ENCODE measurements at places on chromosomes 5 and 9.

GRCh38 chr5:133514456-133514855 lies 97.9 kb downstream of the FSTL4 start:
- H3K4me1 ChIP-seq = no peaks in the 10 kb centered on the region
- peaks cover 17% of the 10 kb centered on the region for H3K27me3 ChIP-seq
- no peak overlapping the region for H3K27ac ChIP-seq
- H3K4me3 ChIP-seq = no peak overlapping the region
- H3K36me3 ChIP-seq = no peaks in the 10 kb centered on the region

DNA sequence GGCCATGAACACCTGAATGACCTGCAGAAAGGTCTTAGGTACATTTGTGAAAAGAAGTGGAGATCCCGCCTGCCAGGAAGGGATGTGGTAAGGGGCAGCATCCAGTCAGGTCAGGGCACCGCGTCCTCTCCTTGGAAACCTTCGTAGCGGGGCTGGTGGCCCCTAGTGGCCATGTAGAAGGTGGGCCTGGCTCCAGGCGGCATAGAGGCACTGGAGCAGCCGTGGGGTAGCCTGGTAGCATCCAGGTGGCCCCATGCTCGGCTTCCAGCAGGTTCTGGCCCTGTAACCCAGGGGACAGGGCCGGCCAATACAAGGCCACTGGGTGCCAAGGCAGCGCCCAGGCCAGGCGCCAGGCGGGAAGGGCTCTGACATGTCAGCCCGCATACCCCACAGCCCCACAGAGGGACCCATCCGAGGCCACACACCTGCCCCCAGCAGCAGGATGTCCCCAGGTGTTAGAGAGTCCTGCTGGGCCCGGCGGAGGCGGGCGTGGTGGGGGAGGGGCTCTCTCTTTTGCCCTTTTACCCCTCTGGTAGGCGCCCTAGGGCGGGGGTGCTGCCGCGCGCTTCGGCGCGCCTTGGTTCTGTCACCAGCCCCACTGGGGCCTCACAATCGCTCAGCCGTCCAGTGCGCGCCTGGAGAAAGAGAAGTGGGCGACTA lies 58.3 kb upstream of the SPATA31E1 start:
- H3K27me3 ChIP-seq = peaks cover 11% of the 10 kb centered on the region
- H3K4me3 ChIP-seq = no peak overlapping the region
- peaks cover 9% of the 10 kb centered on the region for H3K4me1 ChIP-seq
- DNase-seq = no peak
- no peaks in the 10 kb centered on the region for H3K36me3 ChIP-seq

DNA sequence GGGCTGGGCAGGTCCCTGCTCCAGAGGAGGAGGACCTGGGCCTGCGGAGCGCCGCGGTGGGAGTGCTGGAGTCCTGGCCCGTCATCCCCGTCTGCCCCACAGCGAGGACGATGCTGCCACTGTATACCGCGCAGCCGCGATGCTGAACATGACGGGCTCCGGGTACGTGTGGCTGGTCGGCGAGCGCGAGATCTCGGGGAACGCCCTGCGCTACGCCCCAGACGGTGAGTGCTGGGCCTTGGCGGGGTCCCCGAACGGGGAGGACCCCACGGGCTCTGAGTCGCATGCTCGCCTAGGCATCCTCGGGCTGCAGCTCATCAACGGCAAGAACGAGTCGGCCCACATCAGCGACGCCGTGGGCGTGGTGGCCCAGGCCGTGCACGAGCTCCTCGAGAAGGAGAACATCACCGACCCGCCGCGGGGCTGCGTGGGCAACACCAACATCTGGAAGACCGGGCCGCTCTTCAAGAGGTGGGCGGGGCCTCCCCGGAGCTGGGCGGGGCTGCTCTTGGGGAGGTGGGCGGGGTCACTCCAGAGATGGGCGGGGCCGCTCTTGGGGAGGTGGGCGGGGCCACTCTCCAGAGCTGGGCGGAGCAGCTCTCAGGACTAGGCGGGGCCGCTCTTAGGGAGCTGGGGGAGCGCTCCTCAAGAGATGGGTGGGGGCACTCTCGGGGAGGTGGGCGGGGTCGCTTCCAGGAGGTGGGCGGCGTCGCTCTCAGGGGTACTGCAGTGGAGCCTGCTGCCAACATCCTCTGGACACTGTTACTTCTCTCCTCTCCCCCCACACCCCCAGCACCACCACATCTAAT lies 13.1 kb downstream of the LRRC26 start:
- H3K27ac ChIP-seq = no peak overlapping the region
- H3K4me3 ChIP-seq = peak overlapping the region; percentile 69
- H3K4me1 ChIP-seq = peaks cover 12% of the 10 kb centered on the region
- H3K27me3 ChIP-seq = peaks cover 45% of the 10 kb centered on the region

DNA sequence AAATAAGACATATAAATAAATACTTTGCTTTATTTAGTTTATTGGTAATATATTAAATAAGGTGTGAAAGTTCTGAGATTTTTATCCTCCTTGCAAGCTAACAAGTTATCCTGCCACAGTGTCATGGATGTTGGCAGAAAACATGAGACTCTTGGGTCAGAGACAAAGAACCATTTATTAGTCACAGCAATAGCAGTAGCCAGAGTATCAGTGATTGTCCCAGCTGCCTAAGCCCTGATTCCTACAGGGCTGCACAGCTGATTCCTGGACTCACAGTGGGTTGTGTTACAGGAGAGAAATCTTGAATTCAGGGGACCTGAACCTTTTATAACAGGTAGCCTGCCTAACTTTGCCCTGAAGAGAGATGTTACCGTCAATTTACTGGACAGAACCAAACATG lies 304.5 kb upstream of the ZNF608 start:
- H3K4me3 ChIP-seq = no peak overlapping the region
- no peaks in the 10 kb centered on the region for H3K27me3 ChIP-seq
- no peak for DNase-seq
- no peaks in the 10 kb centered on the region for H3K36me3 ChIP-seq
- no peaks in the 10 kb centered on the region for H3K4me1 ChIP-seq

DNA sequence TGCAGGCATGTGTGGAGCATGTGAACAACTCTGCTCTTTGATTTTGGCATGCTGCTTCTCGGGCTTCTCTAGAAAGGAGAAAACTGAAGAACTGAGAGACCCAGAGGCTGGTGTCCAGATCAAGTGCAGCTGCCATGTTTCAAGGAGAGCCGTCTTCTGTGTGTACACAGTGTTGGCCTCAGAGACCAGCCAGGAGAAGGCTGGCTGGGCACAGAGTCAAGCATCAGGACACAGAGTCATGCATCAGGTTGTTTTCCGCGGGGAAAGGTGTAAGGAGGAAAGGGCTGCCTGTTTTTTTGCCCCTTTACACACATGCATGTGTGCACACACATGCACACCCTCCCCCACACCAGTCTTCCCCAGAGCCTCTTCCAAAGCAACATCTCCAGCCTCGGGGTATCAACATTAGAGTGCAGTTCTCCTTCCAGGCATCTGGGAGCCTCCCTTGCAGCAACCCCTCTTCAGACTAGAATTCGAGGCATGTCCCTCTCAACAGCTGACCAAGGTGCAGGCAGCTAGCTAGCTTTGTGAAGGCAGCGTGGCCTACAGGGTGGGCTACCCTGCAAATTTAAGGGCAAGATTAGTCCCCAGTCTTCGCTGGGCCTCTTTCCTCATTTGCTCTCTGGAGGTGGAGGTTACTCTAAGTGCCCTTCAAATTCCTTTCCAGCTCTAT lies 180.9 kb downstream of the AOPEP start:
- no peak for DNase-seq
- peaks cover 10% of the 10 kb centered on the region for H3K4me1 ChIP-seq
- H3K36me3 ChIP-seq = no peaks in the 10 kb centered on the region
- H3K27me3 ChIP-seq = no peaks in the 10 kb centered on the region

Measured in activated T-cell treated with anti-CD3 and anti-CD28 coated beads, Interleukin-2, amount 50 U/mL, for 72 hours (primary cell).